NAMALWA (cell line): ENCODE measurements at places on chromosomes 5 and 9.

DNA sequence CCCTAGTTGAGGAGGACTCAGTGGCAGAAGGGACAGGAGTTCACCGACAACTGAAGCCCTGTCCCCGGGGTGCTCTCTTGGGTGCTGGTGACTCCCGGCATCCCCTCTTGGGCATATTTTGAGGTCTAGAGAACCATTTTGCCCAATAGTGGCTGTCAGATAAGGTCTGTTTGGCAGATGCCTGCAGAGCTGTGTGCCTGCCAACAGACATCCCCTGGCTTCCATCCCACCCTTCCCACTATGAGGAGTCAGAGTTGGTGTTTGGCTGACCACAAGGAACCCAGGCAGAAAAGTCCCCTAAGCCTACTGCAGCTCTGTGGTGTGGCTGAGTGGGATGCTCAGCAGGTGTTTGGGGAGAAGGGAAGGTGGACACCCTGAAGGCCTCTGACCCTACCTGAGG, 207.0 kb downstream of the AUH start:
- no peak for DNase-seq

GRCh38 chr9:1254071-1254470, 203.9 kb downstream of the DMRT2 start:
- DNase-seq, result no peak

DNA sequence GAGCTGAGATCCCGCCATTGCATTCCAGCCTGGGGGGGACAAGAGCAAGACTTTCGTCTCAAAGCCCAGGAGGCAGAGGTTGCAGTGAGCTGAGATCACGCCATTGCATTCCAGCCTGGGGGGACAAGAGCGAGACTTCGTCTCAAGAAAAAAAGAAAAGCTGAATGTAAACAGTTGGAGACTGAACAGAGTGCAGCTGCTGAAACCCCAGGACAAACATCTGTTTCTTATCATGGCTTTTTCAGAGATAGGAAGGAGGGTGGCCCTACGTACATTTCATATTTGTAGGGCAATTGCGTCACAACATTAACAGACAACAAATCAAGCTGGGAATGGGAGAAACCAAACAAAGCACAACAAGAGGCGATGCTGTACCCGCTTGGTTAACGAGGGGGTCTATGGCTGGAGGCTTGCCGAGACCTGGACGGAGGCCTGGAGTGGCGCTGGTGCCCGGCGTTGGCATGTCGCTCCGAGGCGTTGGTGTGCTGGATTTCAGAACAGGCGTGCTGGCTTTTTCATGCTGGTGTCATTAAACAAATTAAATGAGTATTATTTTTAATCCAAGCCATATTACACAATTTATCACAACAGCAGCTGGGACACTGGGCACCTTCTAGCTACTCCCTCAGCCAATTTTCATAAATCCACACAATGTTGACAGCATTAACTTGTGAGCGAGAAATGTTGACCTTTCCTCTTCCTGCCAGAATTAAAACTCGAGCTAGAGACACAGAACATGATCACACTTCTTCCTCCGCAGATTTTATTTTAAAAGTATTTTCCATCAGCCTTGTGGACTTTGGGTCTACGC, 76.1 kb downstream of the TLE1 start:
- DNase-seq, result no peak

- DNase-seq, result no peak
These were observed 80.2 kb downstream of the TRIO start for GRCh38 chr5:14223372-14223771.

- no peak for DNase-seq
These were observed 4.2 kb upstream of the PTGER4 start for GRCh38 chr5:40675396-40676133.

- DNase-seq, result no peak
These were observed 118.4 kb downstream of the OXCT1 start for GRCh38 chr5:41751867-41752266.

DNA sequence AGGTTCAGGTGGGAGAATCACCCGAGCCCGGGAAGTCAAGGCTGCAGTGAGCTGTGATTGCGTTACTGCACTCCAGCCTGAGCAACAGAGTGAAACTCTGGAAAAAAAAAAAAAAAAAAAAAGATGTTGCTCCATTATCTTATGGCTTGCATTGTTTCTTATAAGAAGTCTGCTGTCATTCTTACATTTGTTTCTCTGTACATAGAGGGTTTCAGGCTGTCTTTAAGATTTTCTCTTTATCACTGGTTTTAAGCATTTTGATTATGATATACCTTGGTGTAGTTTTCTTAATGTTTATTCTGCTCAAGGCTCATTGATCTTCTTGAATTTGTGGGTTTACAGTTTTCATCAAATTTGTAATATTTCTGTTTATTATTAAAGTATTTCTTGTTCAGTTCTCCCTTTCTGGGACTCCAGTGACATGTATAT, 35.2 kb downstream of the MVB12B start:
- no peak for DNase-seq

- no peak for DNase-seq
These were observed 73.0 kb upstream of the SPOCK1 start for GRCh38 chr5:137572042-137572695.
